OCI-LY7 (cell line): ENCODE measurements at places on chromosomes 1 and 21. TPM values are rescaled to one million over a fixed set of nuclear protein-coding genes. Genes with fewer than 3 reads are reported as not detected.

DNA sequence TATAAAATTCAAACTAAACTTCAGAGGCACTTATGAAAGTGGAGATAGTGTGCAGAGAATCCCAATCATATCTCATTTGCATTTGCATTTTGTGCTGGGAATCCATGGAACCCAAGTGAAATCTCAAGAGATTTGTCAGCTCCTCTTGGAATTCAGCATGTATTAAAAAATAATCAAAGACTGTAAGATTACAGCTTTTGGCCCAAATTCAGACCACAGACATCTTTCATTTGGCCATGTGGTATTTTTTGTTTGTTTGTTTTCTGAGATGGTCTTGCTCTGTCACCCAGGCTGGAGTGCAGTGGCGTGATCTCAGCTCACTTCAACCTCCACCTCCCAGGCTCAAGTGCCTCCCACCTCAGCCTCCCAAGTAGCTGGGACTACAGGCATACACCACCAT lies 3.8 kb upstream of the CACYBP start:
- DNase-seq = no peak

LCE1A gene
- not detected in 2 replicates for total RNA-seq

DNA sequence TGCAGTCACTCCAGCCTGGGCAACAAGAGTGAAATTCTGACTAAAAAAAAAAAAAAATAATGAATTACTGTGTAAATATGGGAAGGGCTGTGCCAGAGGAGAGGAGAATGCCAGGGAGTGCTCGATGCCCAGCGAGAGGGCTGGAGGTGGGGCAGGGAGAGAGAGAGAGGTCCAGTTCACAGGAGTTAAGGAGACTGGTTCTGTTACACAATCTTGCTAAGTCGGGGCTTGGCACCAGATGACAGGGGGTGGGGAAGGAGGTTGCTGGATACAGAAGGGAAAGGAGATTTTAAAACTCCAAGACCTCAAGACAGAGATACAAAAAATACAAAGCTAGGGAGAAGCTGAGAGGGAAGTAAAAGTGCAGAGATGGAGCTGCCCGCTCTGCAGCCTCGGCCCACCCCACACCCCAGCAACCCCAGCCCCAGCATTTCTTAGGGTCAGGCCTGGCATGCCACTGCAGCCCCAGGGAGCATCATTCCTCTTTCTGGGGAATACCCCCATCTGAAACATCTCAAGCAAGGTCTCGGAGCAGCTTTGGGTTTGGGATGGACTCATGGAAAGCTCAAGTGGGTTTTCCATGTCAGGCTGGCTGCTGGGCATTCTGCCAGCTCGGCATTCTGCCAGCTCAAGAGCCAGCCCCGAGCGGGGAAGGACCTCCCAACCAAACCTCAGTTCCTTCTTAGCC lies 991 bp downstream of the SELENBP1 start:
- DNase-seq = no peak

PTPRC gene
- total RNA-seq = 241 and 264 TPM in 2 replicates

- no peak for DNase-seq
Measured at GRCh38 chr1:7770669-7770996, 463 bp upstream of the VAMP3 start.

ATP6V1G3 gene
- total RNA-seq = 0.90 TPM in 1 of 2 replicates, not detected in the other

DNA sequence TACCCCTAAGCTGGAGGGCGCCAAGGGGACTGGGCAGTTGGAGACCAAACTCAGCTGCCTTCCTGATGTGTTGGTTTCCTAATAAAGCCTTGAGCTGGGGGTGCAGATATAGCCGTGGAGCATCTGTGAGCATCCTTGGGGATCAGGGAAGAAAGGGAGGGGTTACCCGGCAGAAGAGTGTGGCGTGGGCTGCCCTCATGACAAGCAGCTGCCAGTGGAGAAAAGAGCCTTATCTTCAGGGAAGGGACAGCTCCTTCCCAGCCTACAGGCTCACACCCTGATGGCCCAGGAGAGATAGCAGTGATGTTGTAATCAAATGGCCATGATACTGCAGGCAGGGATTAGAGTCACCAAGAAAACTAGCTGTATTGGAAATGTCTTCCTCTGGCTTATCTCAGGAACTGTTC lies 10.8 kb upstream of the NFASC start:
- DNase-seq = no peak

GRCh38 chr1:217857061-217857460 lies 225.9 kb downstream of the SPATA17 start:
- DNase-seq = no peak

GRCh38 chr1:201268604-201269151 lies 14.6 kb upstream of the PKP1 start:
- no peak for DNase-seq

DNA sequence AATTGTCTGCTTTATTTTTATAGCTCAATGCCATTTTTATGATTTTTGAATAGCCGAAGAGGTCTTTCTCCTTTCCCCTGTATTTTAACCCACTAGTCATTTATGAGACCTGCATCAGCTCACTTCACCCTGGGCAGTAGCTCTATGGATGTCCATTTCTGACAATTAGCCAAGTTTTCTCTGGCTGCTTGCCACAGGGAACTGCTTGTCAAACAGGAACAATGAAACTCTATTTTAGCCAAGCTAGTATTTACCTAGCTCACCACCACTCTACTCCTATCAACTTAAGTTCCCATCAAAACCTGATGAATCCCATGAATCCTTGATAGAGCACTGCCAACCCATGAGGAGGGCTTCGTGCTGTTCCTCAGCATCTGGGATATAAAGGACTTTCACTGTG lies 406.7 kb downstream of the RWDD3 start:
- DNase-seq = no peak

- no peak for DNase-seq
Measured at GRCh38 chr1:33725037-33725436, 138.8 kb upstream of the HMGB4 start.

GRCh38 chr1:11749996-11750395 lies 12.0 kb upstream of the C1orf167 start:
- DNase-seq = no peak

GRCh38 chr1:234742622-234743021 lies 132.6 kb upstream of the IRF2BP2 start:
- DNase-seq = no peak

CRYBG2 gene
- 3.0 and 5.5 TPM in 2 replicates for total RNA-seq

LRRC38 gene
- total RNA-seq = not detected in 2 replicates

GRCh38 chr1:81799939-81800694 lies 617 bp upstream of the ADGRL2 start:
- no peak for DNase-seq

GRCh38 chr1:156937883-156938282 lies 17.5 kb downstream of the LRRC71 start:
- no peak for DNase-seq

RHD gene
- not detected in 2 replicates for total RNA-seq

DNA sequence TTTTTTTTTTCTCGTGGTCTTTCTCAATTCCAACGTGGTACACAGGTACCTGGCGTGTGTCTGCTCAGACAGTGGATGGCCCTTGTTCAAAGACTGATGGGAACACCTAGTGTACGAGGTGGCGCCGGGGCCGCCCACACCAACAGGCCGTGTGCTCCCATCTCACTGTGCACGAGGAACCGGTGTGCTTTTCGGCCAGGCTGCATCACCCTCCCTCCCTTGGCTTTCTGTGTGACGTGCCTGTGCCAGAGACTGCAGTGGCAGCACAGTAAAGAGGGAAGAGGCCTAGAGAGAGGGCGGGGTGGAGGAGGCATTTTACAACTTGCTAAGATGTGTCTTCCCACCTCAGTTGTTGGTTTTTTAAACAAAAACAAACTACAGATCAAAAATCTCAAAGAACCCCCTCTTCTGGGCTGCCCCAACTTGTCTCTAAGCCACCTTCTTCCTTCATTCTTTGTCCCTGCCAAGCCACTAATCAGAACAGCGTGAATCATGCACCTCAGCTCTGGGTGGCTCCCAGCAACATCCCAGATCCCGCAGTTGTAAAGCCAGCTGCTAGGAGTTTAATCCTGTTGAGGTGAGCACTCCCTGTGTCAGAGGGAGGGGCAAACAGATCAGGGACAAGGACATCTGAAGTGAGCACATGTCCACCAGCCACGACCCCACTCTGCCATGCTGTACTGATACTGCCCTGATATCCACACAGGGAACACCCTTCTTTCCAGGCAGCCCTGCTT lies 20.7 kb downstream of the IRF2BP2 start:
- DNase-seq = no peak

GRCh38 chr21:14693997-14694396 lies 147.9 kb upstream of the SAMSN1 start:
- DNase-seq = no peak

DNA sequence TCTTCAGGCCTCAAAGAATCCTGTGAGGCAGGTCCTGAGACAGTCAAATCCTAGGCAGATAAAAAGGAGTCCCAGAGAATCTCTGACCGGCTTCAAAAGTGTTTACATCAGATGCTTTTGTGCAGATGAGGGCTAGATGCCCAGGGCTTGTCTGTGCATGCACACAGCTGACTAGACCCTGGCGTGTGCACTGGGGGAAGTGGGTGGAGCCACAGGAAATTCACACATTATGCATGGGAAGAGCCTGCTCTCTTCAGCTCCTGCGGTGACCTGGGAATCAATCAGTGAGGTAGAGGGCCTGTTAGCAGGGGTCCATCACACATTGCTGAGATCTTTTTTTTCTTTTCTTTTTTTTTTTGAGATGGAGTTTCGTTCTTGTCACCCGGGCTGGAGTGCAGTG lies 36.6 kb upstream of the NHLH2 start:
- DNase-seq = no peak

CTSK gene
- 1.8 and 2.1 TPM in 2 replicates for total RNA-seq

NES gene
- not detected in 2 replicates for total RNA-seq

SFT2D2 gene
- total RNA-seq = 46.6 and 50.0 TPM in 2 replicates

STIL gene
- total RNA-seq = 54.0 and 60.0 TPM in 2 replicates

NUDT4B gene
- 0.63 TPM in 1 of 2 replicates, not detected in the other for total RNA-seq

TLCD4 gene
- total RNA-seq = not detected in 2 replicates

DNA sequence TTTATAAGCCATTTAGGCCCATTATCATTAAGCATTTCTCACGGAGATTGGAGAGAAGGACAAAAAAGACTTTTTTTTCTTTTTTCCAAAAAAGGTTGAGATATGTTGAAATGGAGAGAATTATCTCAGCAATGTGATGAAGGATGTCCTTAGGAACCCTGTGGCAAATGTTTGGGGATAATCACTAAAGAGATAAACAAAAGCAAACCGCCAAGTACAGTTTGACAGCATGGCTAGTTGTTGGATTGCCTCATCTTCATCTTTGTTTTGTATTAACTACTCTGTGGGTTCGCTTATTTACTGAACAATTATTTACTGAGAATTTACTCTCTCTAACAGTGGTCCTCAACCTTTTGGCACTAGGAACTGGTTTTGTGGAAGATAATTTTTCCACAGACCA lies 97.4 kb upstream of the HP1BP3 start:
- no peak for DNase-seq

GRCh38 chr1:203250911-203251310 lies 21.4 kb upstream of the CHIT1 start:
- DNase-seq = no peak

DNA sequence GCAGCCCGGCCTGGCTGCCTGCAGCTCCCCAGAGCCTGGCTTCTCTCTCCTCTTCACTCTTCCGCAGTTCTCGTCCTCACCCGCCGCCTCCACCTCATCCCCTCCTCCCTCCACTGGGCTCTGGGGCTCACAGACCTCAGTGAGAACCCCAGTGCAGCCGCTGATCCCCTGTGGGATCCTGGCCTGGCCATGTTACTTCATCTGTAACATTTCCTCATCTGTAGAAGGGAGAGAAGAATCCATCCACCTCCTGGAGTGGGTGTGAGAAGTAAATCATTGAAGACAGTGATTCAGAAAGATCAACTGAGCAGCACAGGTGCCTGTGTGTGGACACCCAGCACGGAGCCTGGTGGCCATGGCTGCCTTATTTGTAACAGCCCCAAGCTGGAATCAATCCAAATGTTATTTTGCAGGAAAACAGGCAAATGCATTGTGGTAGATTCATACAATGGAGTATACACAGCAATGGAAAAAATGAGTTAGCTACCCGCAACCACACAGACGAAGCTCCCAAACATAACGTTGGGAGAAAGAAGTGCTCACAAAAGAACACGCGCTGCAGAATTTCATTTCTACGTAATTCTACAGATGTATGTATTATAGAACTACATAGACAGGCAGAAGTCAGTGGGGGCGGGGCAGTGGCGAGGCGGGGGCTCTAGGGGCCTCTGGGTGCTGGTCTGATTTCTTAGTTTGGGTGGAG lies 8.7 kb downstream of the LAPTM5 start:
- DNase-seq = no peak

DNA sequence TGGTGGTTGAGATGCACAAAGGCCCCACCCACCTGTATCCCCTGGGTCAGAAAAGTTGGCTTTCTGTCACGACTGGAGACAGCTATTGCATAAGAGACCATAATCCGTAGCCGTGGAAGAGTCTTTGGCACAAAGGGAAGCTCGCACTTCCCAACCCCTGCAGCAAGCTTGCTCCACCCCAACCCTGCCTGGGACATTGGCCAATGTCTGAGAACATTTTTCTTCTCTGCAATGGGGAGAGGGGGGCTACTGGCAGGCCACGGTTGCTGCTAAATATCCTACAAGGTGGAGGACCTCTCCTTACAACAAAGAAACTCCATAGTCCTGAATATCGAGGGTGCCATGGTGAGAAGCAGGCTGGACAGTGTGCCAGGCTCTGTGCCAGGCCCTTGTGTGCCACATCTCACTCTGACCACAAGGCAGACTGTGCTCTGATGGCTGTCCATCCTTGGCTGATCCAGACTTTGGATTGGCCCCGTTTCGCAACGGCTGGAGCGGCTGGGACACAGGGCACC lies 104.1 kb downstream of the CSMD2 start:
- DNase-seq = no peak

DNA sequence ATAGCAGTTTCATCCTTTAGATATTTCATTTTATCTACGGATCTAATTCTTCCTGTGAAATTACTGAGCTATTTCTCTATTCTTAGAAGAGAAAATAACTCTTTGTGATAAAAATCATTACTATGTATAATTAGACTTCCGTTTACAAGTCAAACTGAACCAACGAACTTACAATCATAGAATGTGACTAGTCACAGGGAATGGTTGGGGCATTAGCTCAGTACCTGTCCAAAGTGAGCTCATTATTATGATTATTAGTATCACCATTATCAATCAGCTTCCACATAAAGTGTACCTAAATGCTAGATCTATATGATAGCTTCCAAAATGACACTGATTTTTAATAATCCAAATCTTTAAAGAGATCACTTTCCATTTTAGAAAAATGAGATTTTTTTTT lies 12.5 kb downstream of the AMY2B start:
- no peak for DNase-seq

- DNase-seq = no peak
Measured at GRCh38 chr1:116111524-116112021, 374 bp downstream of the MAB21L3 start.

GRCh38 chr1:15212216-15212953 lies 34.6 kb upstream of the FHAD1 start:
- no peak for DNase-seq

OR2G6 gene
- not detected in 2 replicates for total RNA-seq

GRCh38 chr1:35571263-35571662 lies 1.9 kb upstream of the TFAP2E start:
- no peak for DNase-seq

GRCh38 chr21:39022035-39022434 lies 161.2 kb downstream of the PSMG1 start:
- DNase-seq = no peak

GRCh38 chr1:184535191-184535970 lies 148.6 kb downstream of the C1orf21 start:
- DNase-seq = no peak

FCAMR gene
- not detected in 2 replicates for total RNA-seq

GRCh38 chr1:48216313-48216712 lies 6.2 kb upstream of the SLC5A9 start:
- no peak for DNase-seq
